ENCODE measurements at places on chromosomes 11 and 22.

DNA sequence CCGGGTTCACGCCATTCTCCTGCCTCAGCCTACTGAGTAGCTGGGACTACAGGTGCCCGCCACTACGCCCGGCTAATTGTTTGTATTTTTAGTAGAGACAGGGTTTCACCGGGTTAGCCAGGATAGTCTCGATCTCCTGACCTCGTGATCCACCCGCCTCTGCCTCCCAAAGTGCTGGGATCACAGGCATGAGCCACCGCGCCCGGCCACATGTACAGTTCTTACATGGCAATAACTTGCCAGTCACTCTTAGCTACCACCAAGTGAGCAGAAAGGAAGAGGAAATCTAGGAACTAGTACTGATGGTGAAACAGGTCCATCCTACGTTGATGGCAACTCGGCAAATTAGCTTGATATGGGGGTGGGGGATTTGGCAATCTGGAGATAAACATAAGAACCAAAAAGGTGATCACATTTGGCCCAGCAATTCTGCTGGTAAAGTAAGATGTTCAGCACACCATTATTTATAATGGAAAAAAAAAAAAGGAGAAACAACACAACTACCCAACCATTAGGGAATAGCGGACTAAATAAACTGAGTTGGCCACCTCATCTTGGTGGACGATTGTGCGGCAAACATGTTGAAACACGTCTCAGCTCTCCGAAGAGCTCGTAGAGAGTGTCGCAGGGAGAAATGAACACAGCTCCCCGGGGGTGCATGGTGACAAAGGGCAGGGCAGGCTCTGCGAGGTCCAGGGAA is 5.3 kb downstream of the NLRP6 start:
- DNase-seq = no peak

DNA sequence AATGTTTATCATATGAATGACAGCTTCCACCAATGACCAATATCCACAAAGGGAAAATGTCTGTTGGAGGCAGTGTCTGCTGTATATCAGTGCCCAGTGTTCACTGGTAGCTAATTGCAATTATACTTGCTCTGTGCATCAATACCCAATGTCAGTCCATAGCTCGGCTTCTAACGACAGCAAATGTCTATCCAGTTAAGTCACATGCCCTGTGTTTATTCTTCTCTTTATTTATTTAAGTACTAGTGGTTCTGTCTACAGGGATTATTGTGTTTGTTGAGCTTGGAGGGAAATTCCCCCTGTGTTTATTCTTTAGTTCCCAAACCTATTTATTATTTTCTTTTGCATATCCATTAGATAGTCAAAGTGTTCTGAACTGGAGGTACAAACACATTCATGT is 18.6 kb downstream of the TSKU start:
- peak; percentile 19 for DNase-seq

- DNase-seq = no peak
Measured at GRCh38 chr11:70201882-70202861, 924 bp upstream of the FADD start.

- DNase-seq = no peak
Measured at GRCh38 chr11:74203966-74204365, 32.9 kb downstream of the PPME1 start.

DNA sequence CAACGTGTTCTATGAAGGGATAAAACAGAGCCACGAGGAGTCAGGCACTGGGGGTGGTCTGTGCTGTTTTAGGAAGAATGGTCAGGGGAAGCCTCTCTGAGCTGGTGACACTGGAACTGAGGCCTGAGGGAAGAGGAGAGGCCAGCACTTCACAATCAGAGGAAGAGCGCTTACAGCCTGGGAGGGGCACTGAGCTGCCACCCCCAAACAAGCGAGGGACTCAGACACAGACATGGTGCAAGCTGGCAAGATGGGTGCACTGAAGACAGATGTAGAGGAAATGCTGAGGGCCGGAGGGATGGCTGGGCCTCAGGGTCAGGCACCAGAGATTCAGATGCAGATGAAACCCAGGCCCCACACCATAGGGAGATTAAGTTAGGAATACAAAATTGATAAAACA is 40.0 kb upstream of the TP53I11 start:
- DNase-seq = no peak

- no peak for DNase-seq
Measured at GRCh38 chr11:119794756-119795155, 65.8 kb upstream of the NECTIN1 start.

- no peak for DNase-seq
Measured at GRCh38 chr11:119449498-119449897, 26.5 kb upstream of the THY1 start.

- peak; percentile 70 for DNase-seq
Measured at GRCh38 chr11:47220401-47220821, 5.6 kb downstream of the DDB2 start.

DNA sequence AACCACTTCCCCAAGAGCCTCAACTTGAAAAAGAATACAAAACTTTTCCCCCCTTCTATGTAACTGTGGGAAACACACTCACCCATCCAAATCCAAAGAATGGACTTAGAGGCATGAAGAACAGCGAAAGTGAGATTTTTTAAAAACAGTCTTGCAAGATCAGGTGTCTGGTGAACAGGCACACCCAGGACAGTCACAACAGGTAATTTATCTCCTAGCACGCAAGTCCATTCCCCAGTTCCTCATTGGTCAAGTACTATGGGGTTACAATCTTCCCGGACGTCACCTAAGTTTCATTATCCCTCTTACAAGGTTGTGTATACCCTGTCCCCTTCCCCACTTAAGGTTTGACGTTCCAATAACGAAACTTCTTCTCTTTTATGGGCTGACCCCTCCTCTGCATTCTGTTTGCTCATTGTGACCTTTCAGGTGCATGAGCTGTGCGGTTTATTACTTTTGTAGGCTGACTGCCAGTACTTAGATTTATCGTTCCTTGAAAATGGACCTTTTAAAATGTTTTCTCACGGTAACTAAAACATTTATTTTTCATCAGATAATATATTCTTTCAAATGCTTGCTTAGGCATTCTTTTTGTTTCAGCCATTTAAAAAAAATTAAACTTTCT is 1401.9 kb downstream of the FAM181B start:
- no peak for DNase-seq

DNA sequence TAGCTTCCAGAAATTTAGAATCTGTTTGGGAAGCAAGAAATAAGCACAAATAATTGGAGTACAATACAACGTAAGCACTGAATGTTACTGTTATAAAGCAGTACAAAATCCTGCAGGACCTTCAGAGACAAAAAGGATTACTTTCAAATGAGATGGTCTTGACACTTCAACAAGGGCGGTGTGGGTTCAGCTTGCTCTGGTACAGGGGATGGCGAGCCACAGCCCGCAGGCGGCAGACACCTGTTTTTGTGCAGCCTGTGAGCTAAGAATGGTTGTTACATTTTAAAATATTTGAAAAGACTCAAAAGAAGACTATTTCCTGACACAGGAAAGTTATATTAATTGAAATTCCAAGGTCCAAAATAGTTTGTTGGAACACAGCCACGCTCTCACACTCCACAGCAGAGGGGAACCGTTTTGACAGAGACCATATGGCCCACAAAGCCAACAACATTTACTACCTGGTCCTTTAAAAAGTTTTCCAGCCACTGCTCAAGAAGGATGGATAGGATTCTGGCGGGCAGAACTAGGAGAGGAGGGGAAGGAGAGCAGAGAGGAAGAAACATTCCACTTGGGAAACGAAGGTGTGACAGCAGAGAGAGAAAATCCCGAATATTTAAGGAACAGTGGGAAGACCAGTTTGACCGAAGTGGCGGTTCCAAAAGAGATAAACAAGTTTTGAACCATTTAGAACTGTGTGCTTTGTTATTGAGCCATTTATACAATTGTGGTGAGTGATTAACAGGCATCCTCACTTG is 6.3 kb downstream of the PRDM10 start:
- no peak for DNase-seq

GRCh38 chr11:15884777-15885540 is 471.4 kb downstream of the SOX6 start:
- DNase-seq = no peak

- DNase-seq = no peak
Measured at GRCh38 chr11:14678350-14678749, 34.7 kb downstream of the PDE3B start.
